Ascending aorta (tissue), 2 donors: ENCODE measurements at places on chromosomes 16 and 17.

DNA sequence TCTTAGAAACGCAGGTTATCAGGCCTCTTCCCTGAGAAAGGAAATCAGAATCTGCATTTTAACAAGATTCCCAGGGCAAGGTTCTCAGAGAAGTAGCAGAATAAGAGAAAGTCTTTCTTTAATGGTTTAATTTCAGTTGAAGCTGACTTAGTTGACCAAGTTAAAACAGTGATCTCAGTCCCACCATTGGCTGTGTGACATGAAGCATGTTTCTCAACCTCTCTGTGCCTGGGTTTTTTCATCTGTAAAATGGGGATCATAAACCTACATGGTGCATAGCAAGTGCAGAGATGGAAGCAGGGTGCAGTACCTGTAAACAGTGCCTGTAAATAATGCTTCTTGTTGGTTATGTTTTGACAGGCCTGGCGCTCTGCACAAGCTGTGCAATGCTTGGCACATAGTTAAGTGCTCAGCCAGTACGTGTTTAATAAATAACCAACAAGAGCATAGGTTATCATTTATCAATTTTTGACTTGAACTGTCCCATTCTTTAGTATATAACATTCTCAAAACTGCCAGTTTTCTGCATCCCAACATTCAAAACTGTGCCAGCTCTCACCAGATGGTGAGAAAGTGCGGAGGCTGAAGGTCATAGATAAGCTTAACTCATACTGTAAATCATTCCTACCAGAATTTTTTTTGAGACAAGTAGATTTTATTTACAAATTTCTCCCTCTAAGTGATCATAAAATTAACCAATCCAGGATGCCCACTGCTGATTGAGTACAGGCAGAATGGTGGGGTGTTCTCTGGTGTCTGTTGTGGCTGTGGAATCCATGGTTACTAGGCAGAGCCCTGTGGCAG is 6.9 kb downstream of the C17orf67 start:
- no peak for DNase-seq

- peak; percentile 82 for DNase-seq
These were observed 707 bp downstream of the NUFIP2 start for GRCh38 chr17:29292992-29293889.

DNA sequence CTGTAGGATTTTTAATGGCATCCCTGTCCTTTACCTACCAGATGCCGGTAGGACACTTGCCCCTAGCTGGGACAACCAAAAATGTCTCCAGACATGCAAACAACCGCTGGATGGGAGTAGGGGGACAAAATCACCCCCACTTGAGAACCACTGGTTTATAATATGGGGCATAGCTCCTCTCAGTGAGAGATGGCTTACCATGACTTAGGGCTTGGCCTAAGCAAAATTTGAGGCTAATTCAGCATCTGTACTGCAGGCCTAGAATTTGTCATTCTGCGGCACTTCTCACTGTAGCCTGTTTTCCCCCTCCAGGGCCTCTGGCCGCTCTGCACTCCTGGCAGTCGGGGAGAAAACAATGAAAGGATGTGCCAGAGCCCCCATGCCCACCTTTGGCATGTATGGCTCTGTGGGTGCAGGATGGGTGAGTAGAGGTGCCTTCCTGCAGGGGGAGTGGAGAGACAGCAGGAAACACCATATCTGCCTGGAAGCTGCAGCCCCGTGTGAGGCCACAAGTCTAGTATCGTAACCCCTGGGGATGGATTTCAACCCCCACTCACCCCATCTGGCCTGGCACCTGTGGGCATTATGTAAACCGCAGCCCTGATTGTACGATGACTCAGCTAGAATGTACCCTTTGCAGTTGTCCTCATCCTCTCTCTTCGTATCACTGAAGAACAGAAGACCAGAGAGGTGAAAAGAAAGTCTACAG is 268.1 kb downstream of the SOX9 start:
- DNase-seq = no peak

DNA sequence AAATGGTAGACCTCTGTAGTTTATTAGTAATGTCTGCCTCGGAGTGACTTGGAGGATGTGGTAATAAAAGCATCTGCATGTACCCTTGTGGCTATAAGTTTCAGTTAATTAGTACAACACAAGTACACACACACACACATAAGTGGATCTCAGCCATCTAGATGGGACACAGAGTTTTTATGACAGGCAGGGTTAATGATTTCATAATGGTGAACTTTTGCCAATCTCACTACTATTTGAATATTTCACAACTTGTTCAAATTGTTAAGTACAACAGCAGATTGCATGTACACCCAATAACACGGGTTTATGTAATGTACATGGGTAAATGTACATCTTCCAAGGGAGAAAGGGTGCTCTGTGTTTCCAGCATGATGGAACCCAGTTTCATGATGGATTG is 511.3 kb upstream of the HSBP1 start:
- DNase-seq = no peak

GRCh38 chr16:15051387-15051951 is 4.4 kb downstream of the NTAN1 start:
- no peak for DNase-seq

DNA sequence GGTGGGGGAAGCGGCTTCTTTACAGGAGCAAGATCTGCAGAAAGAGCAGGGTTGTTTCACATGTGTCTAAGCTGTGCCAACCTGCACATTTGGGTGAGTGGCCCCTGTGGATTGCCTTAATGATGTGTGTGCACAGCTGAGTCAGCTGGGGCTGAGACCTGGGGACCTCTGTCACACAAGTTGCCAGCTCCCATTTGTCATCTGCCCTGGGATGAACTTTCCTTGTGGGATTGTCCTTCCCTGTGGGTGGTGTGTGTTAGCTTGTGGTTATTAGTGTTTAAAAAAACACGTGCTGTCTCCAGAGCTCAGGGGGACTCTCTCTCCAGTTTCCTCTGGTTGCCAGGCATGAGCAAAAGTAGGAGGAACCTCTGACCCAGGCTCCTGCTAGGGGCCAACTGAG is 400.5 kb upstream of the CCL2 start:
- no peak for DNase-seq

DNA sequence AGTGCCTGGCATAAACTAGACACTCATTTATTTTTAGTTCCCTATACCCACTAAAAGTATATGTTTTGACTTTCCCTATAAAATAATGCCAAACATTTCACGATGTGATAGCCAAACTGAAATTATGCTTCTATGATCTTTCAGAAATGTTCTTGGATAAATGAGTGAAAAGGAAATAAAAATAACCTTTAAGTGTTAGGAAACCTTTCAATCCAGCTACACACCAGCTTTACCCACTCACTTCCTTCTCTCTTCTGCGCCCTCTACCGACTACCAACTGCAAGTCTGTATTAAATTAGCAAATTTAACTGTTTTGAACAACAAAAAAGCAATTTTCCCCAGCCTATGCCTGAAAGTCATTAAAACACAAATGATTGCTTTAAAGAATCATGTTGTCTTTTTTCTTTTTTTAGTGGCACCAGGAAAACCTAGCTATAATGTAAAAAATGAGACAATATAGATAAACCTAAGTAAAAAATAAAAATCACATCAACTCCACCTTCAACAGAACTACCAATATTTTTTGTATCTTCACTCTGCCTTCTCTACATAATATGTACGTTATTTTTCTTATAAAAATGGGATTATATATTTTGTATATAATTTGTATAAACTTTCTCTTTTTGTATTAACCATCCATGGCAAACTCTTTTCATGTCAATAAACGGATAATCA is 13.2 kb upstream of the TMEM100 start:
- no peak for DNase-seq
